NCI-H2107 (cell line): ENCODE measurements at places on chromosomes 16 and 17.

DNA sequence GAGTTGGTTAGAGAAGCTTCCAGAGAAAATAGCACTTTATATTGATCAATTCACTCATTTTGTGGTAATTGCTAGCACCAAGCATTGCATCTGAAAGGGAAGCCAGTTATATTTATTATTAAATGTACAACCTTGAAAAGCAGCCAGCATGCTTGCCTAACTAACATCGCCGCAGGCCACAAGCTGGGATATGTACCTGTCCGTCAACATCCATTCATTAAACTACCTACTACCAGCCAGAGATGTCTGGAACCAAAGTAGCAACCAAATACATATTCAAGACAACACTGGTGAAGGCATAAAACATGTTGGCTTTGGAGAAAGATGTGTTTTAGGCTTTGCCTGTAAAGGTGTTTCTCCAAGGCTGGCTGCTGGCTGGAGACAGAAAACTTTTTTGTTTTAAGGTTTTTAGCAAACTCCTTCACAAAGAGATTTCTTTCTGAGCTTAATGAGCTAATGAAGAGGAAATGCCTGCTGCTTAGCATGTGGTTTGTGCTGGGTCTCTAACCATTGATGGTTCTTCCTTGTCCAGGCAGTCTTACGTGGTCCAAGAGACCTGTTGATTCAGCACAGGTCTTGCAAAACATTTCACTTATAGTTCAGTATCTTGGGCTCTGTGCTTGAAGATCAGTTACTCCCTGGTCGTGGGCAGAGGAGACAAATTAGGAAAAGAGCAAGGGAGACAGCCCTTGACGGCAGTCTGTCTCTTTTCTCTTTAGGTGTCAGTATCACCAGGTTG is 3.1 kb downstream of the ITPRIPL2 start:
- DNase-seq, result no peak

GRCh38 chr17:4587803-4588202 is 3.5 kb downstream of the SMTNL2 start:
- DNase-seq, result no peak

- no peak for DNase-seq
These were observed 11.0 kb downstream of the TBC1D24 start for GRCh38 chr16:2485811-2486507.

GRCh38 chr17:68777243-68777855 is 176.2 kb upstream of the FAM20A start:
- no peak for DNase-seq

GRCh38 chr17:28841901-28842281 is 699 bp downstream of the FAM222B start:
- DNase-seq, result no peak
